ENCODE measurements at places on chromosomes 2 and 18.
A peak's percentile ranks its signal among the peaks of the same experiment; 100 is the strongest.

- no peak for DNase-seq
Measured at GRCh38 chr2:47029737-47030524, 114.3 kb upstream of the MCFD2 start.

- DNase-seq: no peak
Measured at GRCh38 chr2:189673661-189674373, 653 bp upstream of the ANKAR start.

DNA sequence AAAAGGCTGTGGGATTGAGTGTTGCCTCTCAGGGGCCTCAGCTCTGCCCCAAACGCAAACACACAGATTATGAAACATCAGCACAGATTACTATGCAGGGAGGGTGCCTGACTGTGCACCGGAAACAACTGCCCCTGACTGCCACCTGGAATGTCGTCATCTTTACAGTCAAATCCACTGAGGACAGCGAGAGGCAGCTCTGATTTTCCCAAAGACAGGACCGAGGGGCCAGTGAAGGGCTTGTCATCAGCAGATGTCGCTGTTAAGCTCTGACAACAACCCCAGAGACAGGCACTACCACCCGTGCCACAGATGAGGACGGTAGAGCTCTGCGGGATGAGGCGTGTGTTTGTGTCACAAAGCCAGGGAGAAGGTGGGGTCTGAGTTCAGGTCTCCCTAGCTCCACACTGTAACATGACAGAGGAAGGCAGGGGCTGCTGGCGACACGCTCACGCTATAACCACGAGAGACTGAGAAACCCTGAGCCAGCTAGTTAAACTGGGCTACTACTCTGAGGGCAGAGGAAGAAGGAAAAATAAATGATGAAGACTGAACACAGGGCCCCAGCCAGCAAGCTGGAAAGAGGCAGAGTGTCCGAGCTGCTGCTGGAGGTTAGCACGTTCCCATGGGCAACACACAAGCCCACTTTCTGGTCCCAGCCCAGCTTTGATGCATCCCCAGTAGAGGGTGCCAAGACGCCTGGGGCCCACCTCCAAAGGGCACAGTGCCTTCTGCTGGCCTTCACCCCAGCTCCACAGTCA, 47.0 kb downstream of the PARD6G start:
- no peak for DNase-seq

DNA sequence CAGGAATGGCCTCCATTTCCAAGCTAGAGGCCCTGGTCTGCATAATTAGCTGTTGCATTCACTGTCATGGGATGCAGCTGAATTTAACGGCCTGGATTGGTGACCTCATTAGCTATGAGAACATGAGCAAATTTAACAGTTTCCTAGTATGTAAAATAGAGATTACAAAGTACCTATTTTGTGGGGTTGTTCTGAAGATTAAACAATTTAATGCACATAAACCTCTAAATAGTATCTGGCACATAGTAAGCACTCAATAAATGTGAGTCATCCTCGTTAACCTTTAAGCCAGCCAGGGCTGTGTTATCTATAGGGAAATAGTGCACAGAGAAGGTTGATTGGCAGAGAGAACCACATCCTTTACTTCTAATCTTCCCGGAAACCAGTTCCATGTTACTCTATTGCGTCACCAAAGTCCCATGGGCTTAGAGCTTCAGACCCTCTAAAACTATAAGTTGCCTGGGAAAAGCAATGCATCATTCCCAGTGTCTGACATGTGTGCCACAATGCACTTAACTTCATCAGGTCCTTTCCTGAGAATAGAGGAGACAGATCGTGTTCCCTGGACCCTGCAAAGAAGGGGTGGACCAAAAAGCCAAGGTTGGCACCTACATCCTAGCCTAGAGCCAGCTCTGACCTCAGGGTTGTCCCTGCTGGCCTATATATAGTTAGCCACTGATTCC, 196.5 kb downstream of the LNPK start:
- no peak for DNase-seq

DNA sequence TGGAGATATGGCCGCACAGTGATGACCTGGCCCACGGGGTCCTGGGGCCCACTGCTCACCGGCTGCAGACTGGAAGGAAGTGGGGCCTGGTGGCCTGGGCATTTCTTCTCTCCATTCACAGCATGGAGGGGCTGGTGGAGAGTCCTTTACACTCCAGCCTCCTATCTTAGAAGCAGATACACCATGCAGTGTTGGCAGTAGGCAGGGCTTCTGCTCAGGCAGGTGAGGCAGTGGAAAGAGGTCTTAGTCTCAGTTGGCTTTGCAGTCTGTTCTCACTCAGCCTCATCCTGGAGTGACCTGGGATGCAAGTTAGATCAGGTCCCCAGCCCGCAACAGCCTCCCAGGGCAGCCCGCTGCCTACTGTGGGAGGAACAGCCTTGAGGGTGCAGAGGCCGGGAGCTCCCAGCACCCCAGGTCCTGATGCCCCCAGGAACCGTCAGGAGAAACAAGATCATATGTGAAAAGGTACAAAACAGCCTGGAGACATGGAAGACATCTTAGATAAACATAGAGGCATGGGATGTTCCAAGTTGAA, 45.8 kb upstream of the OTOS start:
- DNase-seq: no peak

DNA sequence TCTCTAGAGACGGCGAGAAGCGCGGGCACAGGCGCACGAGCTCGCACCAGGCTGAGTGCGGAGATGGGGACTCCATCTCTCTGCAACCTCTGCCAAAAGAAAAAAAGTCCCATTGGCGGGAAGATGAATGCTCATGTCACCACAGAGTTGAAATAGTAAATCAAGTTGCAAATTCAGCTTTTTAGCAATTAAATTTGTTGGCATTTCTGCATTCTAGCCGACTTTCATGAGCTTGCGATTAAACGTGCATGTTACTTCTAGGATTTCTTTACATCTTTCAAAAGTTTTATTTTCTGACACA, 588 bp downstream of the CHAC2 start:
- peak; percentile 79 for DNase-seq

DNA sequence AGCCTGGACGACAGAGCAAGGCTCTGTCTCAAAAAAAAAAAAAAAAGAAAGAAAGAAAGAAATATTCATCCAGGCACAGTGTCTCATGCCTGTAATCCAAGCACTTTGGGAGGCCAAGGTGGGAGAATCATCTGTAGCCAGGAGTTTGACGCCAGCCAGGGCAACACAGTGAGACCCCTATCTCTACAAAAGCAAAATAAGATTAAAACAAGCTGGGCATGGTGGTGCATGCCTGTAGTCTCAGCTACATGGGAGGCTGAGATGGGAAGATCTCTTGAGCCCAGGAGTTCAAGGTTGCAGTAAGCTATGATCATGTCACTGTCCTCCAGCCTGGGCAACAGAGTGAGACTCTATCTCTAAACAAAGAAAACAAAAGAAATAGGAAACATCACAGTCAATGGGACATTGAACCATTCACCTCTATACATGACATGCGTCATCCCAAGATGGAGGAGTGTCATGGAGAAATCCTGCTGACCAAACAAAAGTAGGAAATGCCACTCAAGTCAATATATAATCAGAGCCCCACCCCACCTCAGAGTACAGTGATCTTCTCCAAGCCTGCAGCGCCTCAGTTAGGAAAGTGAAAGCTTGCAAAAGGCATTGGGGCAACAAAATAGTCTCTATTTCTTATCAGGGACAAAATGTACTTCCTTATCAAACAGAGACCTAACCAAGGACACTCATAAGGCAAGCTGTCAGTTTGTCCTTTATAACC, 9.8 kb downstream of the FEV start:
- no peak for DNase-seq

- DNase-seq: no peak
Measured at GRCh38 chr18:76941284-76941683, 118.9 kb downstream of the ZNF236 start.

DNA sequence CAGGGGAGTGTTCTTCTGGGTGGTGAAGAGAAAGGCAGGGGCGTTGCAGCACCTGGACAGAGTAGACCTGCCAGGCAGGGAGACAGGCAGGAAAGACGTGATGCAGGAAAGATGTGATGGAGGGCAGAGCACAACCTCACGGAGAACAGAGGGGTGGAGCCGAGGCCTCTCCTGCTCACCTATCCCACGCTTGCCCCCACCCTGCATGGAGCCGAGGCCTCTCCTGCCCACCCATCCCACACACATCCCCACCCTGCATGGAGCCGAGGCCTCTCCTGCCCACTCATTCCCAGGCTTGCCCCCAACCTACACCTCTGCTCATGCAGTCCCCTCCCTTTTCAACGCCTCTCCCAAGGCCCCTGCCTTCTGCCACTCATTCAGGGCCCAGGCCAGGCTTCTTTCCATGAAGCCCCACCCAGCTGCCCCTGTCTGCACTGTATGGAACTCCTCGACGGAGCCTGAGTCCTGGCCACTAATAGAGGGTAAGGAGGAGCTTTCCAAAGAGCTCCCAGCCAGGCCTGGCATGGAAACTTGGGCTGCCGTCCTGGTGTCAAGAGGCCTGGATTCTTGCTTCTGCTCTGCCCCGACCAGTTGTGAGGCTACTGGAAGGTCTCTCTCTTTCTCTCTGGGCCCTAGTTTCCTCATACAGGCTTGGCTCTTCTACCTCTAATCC, 32.0 kb upstream of the LOXHD1 start:
- no peak for DNase-seq

DNA sequence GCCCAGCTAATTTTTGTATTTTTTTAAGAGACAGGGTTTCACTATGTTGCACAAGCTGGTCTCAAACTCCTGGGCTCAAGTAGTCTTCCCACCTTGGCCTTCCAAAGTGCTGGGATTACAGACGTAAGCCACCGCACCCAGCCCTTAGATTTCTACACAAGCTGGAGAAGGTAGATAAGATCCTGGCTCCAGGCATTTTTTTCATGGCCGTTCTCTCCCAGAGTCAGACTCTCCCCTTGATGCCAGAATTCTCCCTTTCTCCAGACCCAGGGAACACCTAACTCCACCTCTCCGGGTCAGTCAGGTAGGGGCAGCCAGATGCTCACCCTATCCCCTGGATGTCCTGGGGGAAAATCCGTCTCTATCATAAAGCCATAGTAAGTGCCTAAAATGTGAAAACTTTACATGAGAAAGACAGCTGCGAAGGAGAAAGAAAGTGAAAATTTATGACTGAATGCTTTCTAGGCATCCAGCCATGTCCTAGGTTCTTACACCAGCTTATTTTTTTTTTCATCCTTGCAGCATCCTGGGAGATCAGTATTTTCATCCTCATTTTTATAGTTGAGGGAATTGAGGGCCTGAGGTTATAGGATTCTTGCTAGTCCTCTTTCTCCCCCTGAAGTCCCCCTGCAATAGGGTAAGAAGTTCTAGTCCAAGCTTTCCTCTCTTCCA, 16.3 kb downstream of the SIX3 start:
- no peak for DNase-seq

DNA sequence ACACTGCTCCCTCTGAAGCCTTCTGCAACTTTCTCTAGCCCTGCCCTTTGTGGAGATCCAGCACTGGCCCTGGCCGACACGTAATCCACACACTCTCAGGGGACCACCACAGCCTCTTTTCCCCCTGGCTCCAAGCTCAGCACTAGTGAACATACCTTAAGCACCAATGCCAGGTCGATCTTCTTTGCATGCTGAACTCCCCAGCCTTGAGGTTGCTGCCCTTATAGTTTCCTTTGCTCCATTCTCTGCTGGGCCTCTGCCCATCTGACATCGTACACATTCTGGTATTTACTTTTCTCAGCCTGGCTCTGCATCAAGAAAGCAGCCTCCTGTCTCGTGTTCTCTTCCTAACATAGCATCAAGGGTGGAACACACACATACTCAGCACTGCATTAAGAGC, 361.5 kb downstream of the LPIN1 start:
- no peak for DNase-seq

GRCh38 chr2:37897511-37897910, 27.6 kb upstream of the RMDN2 start:
- no peak for DNase-seq

DNA sequence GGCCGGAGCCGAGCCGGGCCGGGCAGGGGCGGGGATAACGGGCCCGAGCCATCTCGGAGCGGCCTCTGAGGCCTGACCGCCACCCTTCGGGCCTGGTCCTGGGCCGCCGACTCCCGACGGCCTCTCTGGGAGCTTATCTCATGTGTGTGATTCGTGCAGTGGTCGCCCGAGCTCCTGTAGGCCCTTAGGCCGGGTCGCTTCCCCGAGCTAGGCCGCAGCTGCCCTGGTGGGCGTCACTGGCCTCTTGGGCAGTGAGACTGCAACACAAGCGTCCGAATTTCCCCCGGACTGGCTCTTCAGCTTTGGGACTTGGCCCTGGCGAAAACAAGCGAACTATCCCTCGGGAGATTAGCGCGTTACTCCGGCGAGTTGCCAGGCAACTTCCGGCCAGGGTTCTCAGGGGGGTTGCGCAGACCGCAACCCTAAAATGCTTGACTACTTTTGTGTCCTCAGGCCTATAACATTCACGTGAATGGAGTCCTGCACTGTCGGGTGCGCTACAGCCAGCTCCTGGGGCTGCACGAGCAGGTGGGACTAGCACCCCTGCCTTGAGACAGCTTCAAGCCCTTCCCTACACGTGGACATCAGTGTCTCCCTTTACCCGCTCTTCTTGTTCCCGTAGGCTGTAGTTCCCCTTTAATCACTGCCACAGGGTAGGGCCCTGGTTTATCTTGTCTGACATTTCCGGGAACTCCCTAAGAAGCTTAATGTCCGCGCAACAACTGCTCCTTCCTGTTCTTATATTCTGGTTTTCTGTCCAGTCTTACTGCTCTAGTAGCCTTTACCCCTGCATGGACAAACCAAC, 602 bp downstream of the SNX17 start:
- DNase-seq: peak; percentile 74

DNA sequence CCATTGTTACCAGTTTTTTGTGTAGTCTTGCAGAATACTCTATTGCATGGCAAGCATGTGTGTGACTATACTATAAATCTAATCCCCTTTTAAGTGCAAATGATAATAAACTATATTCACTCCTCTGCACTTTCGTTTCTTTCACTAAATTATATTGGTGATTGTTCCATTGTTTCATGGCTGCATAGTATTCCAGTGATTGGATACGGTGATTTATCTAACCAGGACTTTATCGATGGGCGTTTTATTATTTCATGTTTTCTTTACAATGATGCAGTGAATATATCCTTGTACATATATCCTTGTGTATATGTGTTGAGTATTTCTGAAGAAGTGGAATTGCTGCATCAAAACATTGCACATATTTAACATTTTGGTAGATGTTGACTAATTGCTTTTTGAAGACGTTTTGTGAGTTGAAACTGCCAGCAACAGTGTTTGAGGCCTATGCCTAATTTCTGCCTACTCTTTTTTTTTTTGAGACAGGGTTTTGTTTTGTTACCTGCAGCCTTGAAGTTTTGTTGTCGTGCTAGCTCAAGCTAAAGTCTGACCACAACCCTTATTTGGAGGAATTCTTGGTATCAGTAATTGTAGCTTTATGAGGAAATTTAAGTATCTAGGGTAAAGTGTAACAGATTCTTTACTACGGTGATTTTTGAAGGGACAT, 2.7 kb downstream of the MIB1 start:
- DNase-seq: no peak

DNA sequence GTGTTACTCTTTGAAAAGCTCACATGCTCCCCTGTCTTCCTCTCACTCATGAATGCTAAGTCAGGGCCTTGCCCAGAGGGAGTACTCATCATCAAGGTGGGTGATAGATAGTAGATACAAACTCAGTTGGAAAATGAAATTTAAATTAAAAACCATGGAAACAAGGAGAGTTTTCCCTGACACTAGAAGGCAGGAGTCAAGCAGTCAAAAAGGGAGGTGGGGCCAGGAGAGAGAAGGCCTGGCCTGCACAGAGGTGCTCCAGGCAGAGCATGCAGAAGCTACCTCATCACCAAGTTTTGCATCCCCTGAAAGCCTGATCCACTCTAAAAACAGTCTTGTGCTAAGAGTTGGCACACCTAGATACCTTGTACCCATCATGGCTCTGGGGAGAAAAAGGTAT, 143.7 kb downstream of the MYO5B start:
- DNase-seq: no peak

GRCh38 chr2:208278549-208278948, 12.5 kb downstream of the PIKFYVE start:
- DNase-seq: no peak

GRCh38 chr2:29920631-29921559, 491 bp downstream of the ALK start:
- DNase-seq: no peak
